ENCODE measurements at places on chromosomes 3 and 15. TPM values are rescaled to one million over a fixed set of nuclear protein-coding genes. Genes with fewer than 3 reads are reported as not detected.

DNA sequence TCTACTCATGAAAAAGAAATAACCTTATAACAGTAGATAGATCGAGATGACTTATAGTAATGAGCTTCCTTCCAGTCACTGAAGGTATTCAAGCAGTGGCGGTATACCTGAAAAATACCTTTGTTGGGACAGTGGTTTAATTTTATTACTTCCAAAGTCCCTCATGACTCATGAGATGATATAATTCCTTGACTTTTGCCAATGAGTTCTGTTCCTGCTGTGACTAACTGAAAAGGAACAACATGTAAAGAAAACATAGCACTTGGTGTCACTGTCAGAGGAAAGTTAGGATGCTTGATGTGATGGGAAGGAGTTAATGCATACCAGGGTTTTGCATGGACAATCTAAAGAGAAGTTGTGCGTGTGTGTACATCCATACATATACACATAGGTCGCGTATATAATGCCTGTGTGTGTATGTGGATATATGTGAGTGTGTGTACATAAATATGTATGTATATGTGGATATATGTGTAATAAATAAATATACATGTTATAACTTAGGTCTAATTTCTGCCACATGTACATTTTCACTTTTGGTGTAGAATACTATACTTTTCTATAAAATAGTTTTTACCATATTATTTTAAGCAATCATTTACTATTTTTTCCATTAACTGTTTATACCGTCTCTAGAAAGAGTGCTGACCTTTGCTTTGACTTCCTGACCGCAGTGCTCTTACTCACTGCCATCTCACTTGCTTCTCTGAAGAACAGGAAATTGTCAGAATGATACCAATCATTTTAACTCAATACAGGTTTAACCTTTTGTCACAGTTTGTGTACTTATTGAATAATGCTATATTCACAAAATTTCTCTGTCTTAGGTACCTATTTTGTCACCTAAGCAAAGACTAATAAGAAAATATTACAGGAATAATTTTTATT lies 12.6 kb upstream of the PAK2 start:
- DNase-seq: no peak

- DNase-seq: no peak
Observed at GRCh38 chr3:172787746-172788145, 37.2 kb downstream of the ECT2 start.

DNA sequence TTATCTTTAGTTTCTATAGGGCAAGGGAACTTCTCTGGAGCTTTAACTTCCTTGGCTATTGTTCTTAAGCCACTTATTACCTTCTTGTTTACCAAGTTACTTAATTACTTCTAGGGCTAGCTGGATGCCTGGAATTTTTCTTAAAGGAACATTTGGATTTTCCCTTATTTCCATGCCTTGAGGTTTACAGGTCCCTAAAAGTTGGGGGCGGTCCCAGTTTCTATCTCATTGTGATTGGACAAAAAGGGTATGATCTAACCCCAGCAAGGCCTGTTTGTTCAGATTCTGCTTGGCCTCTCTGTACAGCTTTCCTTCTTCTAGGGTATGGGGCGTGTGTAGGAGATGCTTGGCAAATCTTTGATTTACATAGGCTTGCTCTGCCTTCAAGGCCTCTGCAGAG lies 17.4 kb downstream of the PDHB start:
- DNase-seq: no peak

DNA sequence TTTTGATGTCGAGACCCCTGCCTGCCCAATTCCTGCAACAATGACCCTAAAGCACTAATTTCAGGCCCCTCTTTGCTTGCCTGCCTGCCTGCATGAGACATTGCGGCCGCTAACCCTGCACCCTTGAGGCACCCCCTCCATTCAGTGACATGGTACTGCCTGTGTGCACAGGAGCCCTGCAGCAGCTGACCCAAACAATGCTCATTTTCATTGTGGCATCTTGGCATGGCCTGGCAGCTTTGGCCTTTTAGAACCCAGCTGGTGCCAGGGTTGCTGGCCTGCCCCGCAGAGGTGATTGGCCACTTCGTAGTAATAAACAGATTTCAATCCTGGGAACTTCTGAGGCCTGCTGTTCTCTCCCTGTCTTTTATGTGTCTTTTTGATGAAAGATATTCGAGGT lies 33.8 kb downstream of the SLCO3A1 start:
- no peak for DNase-seq

DNA sequence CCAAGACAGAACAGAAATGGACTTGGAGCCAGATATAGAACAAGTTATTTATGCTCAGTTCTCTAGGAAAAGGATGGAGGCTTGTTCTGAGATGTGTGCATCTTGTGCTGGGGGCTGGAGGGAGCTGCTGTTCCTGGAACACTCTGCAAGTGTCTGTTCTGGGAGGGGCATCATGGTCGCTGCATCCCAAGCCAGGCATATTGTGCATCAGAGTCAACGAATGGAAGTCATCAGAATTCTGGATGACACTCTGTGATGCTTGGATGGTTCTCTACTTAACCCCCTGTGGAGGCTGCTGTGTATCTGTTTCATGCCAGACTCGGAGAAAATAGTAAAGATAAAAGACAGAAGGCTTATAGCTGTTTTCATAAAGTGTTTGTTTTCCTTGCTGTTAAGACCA lies 34.7 kb downstream of the RPL22L1 start:
- DNase-seq: no peak

GRCh38 chr3:135159681-135160247 lies 364.7 kb downstream of the EPHB1 start:
- DNase-seq: no peak

DNA sequence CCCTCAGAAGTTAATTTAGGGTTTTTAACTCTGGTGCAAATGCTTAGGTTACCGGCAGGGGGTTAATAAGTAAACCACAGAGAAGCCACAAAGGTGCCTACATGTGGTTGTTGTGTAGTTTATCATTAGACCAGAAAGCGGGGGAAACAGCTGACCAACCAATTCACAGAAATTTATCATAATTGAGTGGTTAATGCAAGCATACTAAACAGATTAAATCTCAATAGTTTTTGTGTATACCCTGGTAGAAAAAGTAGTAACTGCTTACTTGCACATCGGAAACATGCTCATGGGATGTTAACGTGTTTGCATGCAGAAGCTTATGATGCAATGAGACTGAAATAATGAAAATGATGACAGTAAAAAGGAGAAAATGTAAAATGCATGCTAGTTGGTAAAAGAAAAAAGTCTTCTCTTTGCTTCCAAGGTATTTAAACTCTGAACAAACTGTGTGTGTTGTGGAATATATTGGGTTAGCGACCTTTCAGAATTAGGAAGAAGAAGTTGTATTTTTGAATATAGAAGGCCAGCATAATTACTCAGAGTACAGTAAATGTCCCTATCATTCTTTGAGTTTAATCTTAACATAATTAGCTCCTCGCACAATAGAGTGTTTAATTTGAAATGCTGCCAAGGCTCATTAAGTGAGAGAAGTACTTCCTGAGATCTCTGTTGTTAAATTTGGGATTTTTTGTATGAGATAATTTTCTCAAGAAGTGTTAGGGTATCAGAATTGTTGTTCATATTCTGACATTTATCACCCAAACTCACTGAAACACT lies 316.2 kb downstream of the PTPRG start:
- DNase-seq: peak; percentile 8

- no peak for DNase-seq
Observed at GRCh38 chr3:71018799-71019198, 564.7 kb downstream of the FOXP1 start.

- no peak for DNase-seq
Observed at GRCh38 chr3:87359025-87359424, 82.6 kb upstream of the POU1F1 start.

Gene ACAP2
- 71.1 TPM for total RNA-seq

- no peak for DNase-seq
Observed at GRCh38 chr15:63726491-63726890, 107.3 kb downstream of the HERC1 start.

Gene CD276
- not detected for total RNA-seq

- DNase-seq: no peak
Observed at GRCh38 chr15:42994546-42994945, 74.0 kb upstream of the TTBK2 start.

Gene CHST14
- total RNA-seq: 15.3 TPM

DNA sequence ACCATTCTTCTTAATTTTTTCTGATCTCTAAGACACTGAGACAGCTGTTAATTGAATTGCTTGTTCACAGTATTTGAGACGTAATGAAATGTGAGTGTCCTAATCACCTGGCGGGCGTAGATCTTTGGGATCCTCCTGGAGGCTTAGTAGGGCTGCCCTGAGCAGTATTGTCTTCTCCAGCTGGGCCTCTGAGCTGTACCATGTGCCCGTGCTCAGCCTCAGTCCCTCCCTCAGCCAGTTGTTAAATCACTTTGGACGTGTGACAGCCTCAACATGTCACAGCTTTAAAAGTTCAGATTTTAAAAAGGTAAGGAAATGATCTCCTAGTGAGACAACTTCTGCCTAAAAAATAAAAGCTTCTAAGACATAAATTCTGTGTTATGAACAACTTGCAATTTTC lies 35.5 kb downstream of the IGF1R start:
- no peak for DNase-seq

GRCh38 chr3:65540666-65541065 lies 498.1 kb downstream of the MAGI1 start:
- DNase-seq: no peak

Gene HIGD2B
- total RNA-seq: 0.33 TPM

Gene DUOX1
- not detected for total RNA-seq

DNA sequence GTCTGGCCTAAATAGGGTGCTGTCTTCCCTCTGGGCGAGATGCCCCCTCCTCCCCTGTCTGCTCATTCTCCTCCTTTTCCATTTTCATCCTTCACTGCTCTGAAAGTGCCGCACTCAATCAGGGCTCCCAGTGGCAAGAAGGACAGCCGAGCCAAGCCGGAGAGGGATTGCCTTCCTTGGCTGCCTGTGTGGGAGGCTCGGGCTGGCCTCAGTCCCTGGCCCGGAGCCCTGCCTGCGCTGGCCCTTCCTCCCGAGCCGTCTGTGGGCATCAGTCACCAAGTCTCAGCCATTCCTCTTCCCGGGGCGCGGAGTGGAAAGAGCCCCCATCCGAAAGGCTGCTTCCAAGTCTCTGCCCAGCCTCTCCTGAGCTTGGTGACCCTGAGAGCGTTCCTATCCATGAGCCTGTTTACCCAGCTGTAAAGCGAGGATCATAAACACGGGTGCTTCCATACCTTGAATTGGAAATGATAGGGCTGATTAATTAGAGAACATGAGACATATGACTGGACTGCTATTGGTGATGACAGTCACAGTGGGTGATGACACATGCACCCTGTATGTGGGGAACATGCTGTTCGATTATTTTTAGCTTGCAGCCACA lies 59.1 kb upstream of the TLE3 start:
- no peak for DNase-seq

DNA sequence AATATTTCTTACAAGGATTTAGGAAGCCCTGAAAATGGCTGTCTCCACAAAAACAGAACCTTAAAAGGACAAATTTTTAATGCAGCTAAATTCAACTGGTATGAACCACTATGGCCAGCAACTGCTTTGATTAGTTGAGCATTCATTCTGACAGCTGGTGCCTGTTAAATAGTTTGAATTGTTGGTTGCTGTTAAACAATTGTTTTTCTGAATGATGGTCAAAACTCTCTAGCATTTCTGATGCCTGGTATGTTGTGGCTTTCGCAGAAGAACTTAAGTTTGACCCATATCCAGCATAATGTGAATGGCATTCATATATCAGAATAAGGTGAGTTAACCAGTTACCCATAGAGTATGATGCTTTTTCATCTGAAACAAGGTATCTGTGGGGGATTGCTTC lies 138.4 kb downstream of the MEIS2 start:
- no peak for DNase-seq

Gene CYP11A1
- not detected for total RNA-seq

- DNase-seq: peak; percentile 80
Observed at GRCh38 chr3:52240059-52240885, 1.3 kb upstream of the TWF2 start.

DNA sequence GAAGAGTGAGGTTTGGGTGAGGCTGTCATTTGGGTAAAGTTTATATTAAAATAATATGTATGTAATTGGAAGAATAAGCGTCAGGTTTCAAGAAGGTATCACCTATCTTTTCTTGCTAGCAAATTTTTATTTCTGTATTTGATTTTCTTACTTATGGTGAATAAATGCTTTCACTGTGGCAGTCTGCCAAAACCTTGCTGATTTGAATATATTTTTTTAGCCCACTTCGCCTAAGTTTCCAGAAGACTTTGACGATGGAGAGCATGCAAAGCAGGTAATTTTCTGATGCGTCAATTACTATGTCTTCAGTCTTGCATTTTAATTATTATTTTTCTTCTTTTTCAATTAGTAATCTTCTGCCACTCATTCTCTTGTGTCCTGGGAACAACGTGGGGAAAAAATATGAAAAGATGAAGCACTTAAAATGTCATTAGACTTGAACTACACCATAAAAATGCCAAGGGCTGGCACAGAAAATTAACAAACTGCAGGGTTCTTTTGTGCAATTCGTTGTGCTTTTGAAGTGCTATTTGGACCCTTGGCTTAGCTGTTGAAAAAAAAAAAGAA lies 40.4 kb downstream of the SRP14 start:
- DNase-seq: no peak

- no peak for DNase-seq
Observed at GRCh38 chr3:40116478-40117177, 192.9 kb upstream of the EIF1B start.

DNA sequence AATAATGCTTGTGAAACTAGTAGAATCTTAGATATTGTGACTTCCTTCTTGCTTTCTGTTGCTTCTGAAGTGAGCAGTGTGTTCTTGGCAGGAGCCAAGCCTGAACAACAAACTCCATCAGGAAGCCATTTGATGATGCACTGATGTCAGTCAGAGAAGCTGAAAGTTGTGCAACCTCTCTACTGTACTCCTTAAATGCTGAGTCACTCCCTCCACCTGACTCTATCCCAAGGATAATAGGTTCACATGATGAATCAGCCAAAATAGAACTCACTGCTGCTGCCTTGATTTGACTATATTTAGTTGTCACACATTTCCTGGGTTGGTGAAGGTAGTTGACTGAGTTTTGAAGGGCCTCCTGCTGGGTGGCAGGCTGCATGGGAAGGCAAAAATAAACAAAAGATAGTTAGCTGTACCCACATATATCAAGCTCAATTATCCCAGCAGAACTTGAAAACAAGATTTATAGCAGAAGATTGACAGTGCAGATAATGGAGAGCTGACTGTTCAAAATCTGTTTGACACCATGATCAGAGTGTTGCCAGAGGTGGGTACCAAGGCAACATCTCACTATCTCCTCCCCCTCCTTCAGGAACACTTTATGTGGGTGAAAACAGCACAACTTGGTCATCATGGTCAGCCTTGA lies 328.4 kb upstream of the DPH6 start:
- no peak for DNase-seq

Gene APOD
- total RNA-seq: not detected

Gene C3orf49
- total RNA-seq: not detected

Gene EPHA3
- not detected for total RNA-seq

- DNase-seq: no peak
Observed at GRCh38 chr3:171851660-171852058, 8.5 kb downstream of the TMEM212 start.

GRCh38 chr3:32237670-32238452 lies 619 bp upstream of the CMTM8 start:
- DNase-seq: no peak

DNA sequence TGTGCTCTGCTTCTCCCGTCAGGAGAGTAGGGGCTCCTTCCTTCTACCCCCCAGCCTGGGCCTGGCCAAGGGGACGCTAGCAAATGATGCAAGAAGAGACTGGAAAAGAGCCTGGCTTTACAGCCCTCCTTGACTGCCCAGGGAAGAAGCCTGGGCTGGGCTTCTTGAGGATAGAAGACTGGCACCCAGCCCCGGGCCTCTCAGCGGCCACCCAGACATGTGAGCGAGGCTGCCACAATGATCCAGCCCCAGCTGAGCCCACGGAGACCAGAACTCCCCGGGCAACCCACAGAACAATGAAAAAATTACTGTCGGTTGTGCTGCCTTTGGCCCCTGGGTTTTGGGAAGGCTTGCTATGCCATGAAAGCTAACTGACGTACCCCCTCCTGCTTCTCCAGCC lies 100.6 kb upstream of the PRR20G start:
- DNase-seq: no peak

Measured in OCI-LY7 (cell line).